ENCODE measurements at places on chromosomes 2 and 18.

- H3K27ac ChIP-seq: peak overlapping the region; percentile 89
- H3K36me3 ChIP-seq: no peaks in the 10 kb centered on the region
- H3K4me1 ChIP-seq: peaks cover 37% of the 10 kb centered on the region
- peaks cover 17% of the 10 kb centered on the region for H3K27me3 ChIP-seq
- no peak for DNase-seq
Observed at GRCh38 chr2:218216336-218216673, 684 bp upstream of the ARPC2 start.

- no peak overlapping the region for H3K4me3 ChIP-seq
- no peaks in the 10 kb centered on the region for H3K27me3 ChIP-seq
- H3K36me3 ChIP-seq: peaks cover 6% of the 10 kb centered on the region
- DNase-seq: no peak
- peak overlapping the region; percentile 72 for H3K27ac ChIP-seq
Observed at GRCh38 chr2:216769626-216770025, 74.3 kb upstream of the IGFBP5 start.

- peak; percentile 98 for DNase-seq
- H3K4me3 ChIP-seq: peak overlapping the region; percentile 90
- H3K27me3 ChIP-seq: peaks cover 97% of the 10 kb centered on the region
- peaks cover 40% of the 10 kb centered on the region for H3K4me1 ChIP-seq
Observed at GRCh38 chr2:172103471-172104272, 972 bp upstream of the DLX2 start.

GRCh38 chr2:69211048-69211447 lies 176.0 kb downstream of the GFPT1 start:
- peaks cover 27% of the 10 kb centered on the region for H3K36me3 ChIP-seq
- H3K27ac ChIP-seq: no peak overlapping the region
- no peak overlapping the region for H3K4me3 ChIP-seq
- DNase-seq: no peak
- peaks cover 60% of the 10 kb centered on the region for H3K27me3 ChIP-seq
- H3K4me1 ChIP-seq: no peaks in the 10 kb centered on the region

DNA sequence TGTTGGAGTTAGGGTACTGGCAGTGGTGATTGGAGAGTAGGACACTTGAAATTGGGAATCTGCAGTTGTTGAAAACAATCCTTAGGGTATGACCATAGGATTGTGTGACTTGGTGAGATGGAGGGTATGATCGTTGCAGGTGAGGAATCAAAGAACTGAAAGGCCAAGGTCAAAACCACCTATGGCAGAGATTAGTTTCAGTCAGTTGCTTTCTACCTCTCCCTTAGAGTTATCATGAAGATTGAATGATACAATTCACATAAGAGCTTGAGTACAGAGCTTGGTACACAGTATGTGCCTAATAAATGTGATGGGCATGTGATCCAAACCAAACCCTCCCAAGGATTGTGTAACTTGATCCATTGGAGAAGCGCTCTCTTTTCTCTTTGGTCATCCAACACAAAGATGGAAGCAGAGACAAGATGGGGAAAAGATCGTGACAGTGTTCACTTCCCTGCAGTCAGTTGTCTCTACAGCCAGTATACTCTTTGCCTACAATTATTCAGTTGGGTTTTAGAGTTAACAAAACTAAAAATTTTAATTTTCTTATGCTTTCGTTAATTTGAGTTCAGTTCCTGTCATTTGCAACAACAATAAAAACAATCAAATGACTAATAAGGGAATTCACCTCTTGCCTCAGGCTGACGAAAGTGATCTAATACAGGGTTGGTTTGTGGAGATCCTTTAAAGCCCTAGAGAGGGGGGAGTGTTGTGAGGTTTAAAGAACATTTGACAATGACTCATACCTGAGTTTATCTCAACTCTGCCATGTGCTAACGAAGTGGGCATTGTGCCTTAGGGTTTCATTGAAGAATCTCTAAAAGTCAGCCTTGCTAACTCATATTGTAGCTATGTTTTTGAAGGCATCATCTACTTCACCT lies 14.8 kb upstream of the SMAD2 start:
- H3K27me3 ChIP-seq: peaks cover 9% of the 10 kb centered on the region
- no peaks in the 10 kb centered on the region for H3K36me3 ChIP-seq
- no peak for DNase-seq
- H3K27ac ChIP-seq: no peak overlapping the region
- H3K4me1 ChIP-seq: peaks cover 4% of the 10 kb centered on the region

DNA sequence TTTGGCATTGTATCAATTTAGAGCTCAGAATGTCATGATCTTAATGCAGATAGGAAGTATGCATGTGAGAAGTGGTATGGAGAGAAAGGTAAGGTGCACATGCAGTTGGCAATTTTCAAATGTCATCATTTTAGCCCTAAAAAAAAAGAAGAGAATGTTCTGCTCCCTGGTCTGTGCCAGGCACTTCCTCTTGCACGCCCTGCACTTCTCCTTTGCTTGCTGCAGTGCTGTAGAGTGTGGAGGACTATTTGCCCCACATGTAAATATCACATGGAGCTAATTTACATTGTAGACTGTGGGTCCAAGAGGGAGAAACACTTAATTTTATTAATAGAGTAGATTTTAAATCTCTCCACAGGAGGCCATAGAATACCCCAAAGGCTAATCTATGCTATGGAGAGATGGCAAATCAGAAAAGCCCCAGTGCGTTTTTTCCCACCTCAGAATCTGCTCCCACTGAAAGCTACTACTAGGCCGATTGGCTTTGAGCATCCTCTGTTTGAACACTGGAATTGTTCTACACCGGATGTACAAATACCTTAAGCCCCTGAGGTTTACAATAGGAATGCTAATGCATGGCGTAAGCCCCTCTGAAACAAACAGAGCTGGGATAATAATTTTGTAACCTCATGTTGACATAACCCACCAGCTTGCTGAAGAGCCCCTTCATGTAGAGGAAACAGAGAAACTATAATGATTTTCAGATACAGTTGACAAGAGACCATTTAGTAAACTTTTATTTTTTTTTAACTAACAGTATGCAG lies 137.2 kb upstream of the KLHL14 start:
- no peaks in the 10 kb centered on the region for H3K27me3 ChIP-seq

GRCh38 chr2:106944215-106944614 lies 58.2 kb upstream of the ST6GAL2 start:
- H3K27me3 ChIP-seq: no peaks in the 10 kb centered on the region
- no peak overlapping the region for H3K27ac ChIP-seq
- no peak overlapping the region for H3K4me3 ChIP-seq

- no peak for DNase-seq
- H3K27ac ChIP-seq: no peak overlapping the region
- no peaks in the 10 kb centered on the region for H3K4me1 ChIP-seq
- H3K4me3 ChIP-seq: no peak overlapping the region
- no peaks in the 10 kb centered on the region for H3K36me3 ChIP-seq
- peaks cover 6% of the 10 kb centered on the region for H3K27me3 ChIP-seq
Observed at GRCh38 chr18:57951999-57952774, 91.8 kb upstream of the NEDD4L start.

DNA sequence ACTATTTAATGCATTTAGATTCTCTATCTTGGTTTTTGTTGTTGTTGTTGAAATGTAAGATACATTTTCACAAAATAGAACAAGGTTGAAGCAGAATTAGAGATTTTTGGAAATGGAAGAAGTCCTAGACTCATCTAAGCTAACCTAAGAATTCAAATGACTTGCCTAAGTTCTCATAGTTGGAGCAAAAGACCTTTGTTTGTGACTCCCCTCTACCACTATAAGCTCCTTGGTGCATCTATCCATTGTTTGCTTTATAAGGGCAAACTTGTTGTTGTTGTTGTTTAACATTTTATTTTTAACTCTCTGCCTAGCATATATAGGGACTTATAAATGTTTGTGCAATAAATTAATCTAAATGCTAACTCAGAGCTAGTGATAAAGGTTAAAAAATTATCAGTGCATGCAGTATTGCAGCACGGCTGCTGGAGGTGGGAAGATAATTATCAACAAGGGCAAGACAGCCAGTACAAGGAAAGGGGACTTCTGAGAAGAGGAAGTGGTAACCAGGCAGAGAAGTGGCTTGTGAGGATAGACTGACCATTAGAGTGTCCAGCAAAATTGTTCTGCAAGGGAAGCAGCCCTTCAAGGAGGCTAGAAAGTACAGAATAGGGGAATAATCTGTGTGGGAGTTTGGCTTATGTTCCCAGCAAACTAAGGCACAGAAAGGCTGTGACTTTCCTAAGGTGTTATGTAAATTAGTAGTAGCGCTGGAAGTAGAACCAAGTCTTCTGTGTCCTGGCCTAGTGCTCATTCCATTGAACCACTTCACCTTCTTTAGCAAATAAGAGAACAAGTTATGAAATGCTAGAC lies 38.1 kb upstream of the ACYP2 start:
- no peak overlapping the region for H3K27ac ChIP-seq
- peaks cover 7% of the 10 kb centered on the region for H3K27me3 ChIP-seq
- DNase-seq: no peak
- H3K4me1 ChIP-seq: no peaks in the 10 kb centered on the region
- no peak overlapping the region for H3K4me3 ChIP-seq
- H3K36me3 ChIP-seq: no peaks in the 10 kb centered on the region

DNA sequence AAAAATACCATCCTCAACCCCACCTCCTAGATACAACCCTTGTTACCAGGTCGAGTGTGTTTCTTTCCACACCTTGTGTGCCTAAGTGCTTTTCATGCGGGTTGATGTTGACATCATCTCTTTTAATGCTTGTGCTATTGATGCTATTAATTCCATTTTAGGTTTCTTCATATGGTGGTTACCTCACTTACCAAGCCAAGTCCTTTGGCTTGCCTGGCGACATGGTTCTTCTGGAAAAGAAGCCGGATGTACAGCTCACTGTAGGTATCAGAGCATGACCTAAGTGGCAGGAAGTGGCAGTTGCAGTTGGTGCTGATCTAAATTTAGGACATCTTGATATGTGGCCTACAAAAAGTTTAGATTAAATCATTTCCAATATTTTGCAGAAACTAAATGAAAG lies 149.9 kb upstream of the TTC39C start:
- H3K27me3 ChIP-seq: peaks cover 3% of the 10 kb centered on the region
- no peaks in the 10 kb centered on the region for H3K36me3 ChIP-seq
- H3K4me3 ChIP-seq: no peak overlapping the region
- H3K4me1 ChIP-seq: peaks cover 16% of the 10 kb centered on the region

- no peak overlapping the region for H3K4me3 ChIP-seq
- H3K4me1 ChIP-seq: no peaks in the 10 kb centered on the region
- H3K27me3 ChIP-seq: no peaks in the 10 kb centered on the region
- no peak for DNase-seq
- H3K36me3 ChIP-seq: no peaks in the 10 kb centered on the region
Observed at GRCh38 chr2:48870503-48870902, 115.0 kb upstream of the LHCGR start.
